ENCODE measurements at places on chromosomes 12 and 14.

DNA sequence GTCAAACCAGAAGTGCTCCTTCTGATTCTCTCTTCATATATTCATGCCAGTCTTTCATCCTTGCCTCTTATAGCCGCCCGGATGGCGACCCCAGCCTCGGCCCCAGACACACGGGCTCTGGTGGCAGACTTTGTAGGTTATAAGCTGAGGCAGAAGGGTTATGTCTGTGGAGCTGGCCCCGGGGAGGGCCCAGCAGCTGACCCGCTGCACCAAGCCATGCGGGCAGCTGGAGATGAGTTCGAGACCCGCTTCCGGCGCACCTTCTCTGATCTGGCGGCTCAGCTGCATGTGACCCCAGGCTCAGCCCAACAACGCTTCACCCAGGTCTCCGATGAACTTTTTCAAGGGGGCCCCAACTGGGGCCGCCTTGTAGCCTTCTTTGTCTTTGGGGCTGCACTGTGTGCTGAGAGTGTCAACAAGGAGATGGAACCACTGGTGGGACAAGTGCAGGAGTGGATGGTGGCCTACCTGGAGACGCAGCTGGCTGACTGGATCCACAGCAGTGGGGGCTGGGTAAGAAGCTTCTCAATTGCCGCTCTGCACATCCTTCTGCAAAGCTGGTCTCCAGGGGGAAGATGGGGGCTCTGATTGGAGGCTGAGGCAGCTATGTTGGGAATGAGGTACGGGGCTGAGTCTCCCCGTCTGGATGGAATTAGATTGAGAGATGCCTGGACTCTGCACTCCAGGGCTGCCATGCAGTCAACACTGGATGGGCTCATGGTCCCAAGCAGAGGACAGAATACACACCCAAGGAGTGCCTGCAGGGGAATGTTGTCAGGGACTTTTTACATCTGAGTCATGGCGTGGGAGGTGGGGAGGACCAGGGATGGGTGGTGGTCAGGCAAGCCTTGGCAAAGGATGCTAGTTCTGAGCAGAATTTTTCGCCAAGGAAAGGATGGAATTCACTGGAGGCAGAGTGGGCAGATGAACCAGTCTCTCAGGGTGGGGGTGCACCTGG lies 1.3 kb downstream of the BCL2L2 start:
- DNase-seq = no peak

DNA sequence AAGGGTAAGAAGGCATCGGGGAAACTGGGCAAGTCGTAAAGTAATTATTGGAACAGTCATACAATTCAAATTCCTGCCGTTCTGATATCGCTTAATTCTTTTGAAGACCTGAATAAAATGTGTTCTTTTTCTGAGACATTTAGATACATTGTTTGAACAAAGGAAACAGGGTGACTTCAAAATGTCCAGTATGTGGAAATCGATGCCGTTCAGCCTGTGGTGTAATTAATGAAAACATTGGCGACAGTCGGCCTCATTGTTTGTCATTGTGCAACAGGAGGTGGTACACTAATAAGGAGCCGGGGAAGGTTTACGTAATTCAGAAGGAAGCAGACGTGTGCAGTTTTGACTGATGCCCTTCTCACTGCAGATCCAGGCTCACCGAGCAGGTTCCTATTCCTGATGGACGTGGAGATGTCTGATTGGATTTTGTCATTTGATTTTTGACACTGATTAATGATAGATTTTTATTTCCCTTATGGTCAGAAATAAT lies 92.7 kb downstream of the BORCS5 start:
- no peak for DNase-seq

DNA sequence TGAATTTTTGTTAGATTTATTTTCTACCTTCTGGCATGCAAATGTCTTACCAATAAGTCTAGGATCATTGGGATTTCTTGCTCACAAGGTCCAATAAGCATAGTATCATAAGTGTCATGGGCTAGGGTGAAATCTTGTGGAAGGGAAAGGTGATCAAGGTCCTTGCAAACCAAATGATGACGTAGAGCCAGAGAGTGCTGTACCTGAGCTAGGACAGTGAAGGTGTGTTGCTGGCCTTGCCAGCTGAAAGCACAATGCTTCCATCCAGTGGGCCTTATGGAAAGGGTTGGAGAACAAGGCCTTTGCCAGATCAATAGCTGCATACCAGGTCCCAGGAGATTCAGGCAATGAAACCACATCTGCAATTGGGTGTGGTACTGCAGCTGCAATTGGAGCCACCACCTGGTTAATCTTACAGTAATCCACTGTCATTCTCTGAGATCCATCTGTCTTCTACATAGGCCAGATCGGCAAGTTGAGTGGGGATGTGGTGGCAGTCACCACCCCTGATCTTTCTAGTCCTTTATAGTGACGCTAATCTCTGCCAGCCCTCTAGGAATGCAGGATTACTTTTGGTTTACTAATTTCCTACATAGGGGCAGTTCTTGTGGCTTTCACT lies 208.9 kb upstream of the MYL2 start:
- no peak for DNase-seq

DNA sequence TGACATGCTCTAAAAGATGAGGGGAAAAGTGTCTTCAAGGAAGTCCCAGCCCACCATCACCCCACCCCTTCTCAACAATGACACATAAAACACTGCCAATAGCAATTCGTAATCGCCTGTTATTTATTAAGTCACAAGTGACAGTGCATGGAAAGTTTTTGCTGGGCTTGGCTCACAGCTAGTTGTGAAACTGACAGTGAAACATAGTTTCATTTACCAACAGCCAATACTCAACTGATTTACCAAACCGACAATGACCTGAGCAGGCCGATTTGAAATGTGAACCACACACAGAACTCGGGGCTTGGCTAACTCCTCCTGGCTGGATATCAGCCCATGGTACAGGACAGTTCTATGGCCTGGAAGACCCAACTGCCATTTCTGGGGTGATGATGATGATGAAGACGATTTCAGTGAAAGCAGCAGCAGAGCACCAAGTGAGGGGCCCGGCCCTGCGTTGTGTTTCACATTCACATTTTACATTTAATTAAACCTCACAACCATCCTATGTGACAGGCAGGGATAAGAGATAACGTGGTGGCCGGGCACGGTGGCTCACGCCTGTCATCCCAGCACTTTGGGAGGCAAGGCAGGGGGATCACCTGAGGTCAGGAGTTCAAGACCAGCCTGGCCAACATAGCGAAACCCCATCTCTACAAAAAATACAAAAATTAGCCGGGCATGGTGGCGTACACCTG lies 42.7 kb downstream of the CAMKK2 start:
- no peak for DNase-seq

DNA sequence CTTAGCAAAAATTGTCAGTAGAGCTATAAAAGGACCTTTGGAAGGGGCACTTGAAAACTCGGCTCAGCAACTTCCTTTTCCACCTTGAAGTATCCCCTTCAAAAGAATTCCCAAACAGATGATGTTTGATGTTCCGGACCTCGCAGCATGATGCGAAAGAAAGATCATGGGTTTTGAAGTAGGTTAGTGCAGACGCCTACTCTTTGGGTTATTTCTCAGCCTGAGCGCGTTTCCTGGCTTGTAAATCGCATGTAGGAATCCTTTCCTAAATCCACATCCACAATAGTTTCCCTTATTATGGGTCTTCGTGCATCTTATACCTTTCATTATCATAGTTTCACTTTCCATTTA lies 584 bp upstream of the NEDD1 start:
- no peak for DNase-seq

DNA sequence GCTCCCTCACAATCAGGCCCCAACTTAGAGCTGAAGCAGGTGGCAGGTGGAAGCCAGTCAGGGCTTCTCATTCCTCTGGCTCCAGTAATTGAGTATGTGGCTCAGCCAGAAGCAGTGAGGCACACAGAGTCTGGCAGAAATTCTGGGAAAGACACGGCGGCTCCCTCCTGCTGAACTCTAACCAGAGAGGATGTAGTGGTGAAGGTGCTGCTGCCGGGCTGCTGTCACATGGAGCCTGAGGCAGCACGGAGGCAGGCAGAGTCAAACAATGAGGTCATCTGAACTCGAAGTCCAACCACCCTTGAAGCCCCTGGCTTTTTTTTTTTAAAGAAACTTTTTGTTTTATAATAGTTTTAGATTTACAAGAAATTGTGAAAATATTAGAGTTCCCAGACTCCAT lies 33.4 kb upstream of the SMOC1 start:
- no peak for DNase-seq

DNA sequence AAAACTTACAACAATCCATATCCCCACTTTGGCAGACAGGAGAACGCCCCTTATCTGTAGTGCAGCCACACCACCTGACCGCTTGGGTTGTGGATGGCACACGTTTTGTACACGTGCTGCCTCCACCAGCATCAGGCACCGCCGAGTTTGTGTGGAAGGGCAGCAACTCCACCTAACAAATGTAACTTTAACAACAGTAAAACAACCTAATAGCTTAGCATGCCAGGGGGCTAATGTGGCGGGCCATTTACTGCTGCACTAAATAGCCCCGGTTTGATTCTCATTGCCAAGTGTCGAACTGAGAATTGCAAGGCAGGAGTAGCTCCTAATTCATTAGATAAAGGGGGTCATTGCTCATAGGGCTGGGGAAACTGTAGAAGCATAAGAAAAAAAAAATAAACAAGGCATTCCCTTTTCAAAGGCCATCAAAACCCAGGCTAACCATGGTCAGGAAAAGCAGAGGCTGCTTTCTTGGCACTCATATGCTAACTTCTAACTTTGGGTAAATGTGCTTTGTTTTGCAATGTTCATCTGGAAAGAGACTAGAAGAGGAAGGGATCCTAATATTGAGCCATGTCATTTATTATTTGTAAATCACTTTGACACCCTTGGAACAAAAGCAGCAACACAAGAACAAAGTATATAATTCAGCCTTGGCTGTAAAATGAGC lies 279.7 kb upstream of the SOX5 start:
- no peak for DNase-seq

DNA sequence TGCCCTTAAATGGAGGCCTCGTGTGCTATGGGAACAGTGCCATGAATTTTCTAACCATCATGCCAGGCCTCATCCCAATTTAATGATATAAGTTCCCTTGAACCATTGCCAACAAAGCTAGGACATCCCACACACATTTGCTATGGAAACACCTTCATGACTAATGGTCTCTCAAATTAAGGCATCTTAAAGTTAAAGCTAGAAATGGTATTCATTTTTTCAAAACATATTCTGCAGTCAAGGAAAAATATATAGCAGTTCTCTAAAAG lies 117.3 kb downstream of the BTG1 start:
- DNase-seq = no peak

Measured in heart left ventricle (tissue), 16 donors.